ENCODE measurements at places on chromosomes 5 and 9.

DNA sequence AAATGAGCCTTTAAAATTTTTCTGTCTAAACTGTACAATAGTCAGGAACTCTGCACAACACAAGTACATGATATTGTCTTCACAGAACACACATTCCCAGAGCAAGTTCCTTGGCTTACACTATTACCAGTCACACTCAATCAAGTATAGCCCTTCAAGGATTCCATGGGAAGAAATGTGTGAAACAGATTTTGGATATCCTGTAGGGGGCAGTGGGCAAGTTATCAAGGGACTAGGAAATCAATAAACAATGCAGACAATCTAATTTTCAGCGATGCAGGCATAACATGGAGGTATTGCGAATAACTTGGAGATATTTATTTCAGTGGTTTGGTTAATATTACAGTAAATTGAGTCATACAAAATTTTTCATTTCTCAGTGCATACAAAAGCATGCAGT, 1171.5 kb upstream of the NUDT12 start:
- no peak for DNase-seq

GRCh38 chr9:107898761-107899160, 409.2 kb upstream of the KLF4 start:
- DNase-seq: no peak

DNA sequence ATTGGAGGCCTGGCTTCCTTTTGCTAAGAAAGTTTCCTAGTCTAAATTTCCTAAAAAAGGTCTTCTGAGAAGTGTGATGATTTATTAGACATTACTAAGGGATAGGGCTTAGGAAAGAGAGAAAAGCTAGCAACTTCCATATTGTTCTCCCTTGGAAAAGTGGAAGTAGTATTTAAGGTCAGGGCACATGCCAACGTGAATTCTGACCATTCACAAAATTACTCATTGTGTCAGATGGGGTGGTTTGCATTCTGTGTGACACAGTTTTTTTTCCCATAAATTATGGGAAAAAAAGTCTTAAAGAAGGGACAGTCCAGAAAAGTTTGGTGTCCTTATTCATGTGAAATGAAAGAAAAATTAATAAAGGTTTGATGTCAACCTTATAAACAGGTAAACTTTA, 110.0 kb upstream of the ARRDC3 start:
- no peak for DNase-seq

- DNase-seq: no peak
Measured at GRCh38 chr9:114908104-114908622, 22.2 kb downstream of the TNFSF8 start.

- no peak for DNase-seq
Measured at GRCh38 chr5:146055432-146055831, 49.9 kb downstream of the PLAC8L1 start.

- DNase-seq: no peak
Measured at GRCh38 chr5:90022711-90023053, 386.9 kb downstream of the CETN3 start.

DNA sequence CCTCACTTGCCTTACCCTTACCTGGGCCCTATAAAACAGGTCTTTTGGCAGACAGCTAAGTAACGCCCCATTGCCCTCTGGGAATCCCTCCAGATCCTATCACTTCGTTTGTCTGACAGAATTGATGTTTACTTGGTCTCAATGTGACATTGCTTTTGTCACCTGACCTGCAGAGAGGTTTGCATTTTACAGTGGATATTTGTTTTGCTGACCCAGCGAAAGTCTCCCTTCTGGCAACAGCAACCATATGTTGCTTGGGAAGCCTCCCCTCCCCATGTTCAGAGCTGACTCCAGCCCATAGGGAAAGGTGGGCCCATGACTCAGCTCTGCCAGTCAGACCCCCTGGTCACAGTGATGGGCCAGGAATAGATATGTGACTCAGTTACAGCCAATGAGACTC, 54.0 kb upstream of the LARP1 start:
- no peak for DNase-seq

- DNase-seq: peak; percentile 48
Measured at GRCh38 chr5:134525683-134526482, 413 bp downstream of the JADE2 start.

DNA sequence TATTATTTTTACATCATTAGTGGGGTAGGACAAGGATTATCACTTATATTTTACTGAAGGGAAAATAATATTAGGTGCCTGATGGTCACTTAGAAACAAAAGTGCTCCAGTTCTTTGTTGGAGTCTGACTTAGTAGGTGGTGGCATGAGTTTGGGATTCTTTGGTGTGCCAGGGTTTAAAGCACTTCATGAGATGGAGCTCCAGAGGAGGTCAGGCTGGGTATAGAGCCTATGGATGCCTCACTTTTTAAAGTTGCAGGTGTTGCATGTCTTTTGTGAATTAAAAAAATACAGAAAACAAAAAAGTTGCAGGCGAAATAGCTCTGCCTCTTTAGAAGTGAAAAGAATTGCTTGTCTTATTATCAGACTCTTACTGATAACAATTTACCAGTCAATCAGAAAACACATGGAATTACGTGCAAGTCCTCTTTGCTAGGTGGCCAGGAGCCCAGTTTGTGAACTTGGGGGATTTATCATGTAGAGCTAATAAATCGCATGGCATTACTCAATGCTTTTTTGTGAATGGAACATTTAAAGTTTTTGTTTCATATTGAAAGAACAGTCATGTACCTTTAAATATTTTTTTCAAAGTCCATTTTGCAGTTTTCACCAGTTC, 1.6 kb downstream of the ITK start:
- DNase-seq: no peak

DNA sequence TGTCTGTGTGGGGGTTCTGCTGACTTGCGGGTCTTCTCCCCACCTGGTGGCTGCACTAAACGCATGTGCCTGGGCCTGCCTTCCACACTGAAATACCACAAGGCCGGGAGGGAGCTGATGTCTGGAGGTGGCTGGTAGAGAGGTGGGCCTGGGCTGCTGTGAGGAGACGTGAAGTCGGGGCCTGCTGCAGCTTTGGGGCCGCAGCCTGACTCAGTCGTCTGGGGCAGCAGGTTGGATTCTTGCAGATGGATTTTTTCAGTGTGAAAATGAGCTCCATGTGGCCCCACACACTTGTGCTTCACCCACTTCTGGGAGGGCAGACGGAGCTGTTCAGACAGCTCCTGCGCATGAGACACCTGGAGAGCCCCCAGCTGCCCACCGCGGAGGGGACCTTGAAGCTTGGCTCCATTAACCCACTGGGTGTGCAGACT, 29.3 kb downstream of the COL5A1 start:
- no peak for DNase-seq

DNA sequence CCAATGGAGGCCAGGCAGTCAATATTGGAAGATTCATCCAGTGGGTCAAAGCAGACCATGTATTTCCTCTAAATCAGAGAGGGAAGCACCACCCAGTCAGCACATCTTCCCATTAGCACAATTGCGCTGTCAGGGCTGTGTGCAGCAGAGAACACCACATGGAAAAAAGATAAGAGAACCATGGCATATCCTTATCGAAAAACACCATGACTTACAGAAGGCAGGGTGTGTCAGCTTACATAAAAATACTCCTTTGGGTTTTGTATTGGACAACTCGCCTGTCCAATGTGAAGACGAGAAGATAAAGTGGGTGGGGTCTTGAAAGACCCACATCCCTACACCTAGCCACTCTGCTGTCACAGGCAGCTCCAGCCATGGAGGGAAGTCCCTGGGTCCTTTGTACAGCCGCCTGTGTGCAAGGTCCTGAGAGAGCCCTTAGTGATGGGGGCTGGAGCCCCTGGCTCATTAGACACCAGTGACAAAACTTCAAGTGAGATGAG, 71.9 kb upstream of the SPATA31E1 start:
- no peak for DNase-seq

- DNase-seq: no peak
Measured at GRCh38 chr9:133322701-133323100, 13.3 kb downstream of the SURF6 start.

GRCh38 chr9:3246241-3246640, 279.6 kb downstream of the RFX3 start:
- no peak for DNase-seq

DNA sequence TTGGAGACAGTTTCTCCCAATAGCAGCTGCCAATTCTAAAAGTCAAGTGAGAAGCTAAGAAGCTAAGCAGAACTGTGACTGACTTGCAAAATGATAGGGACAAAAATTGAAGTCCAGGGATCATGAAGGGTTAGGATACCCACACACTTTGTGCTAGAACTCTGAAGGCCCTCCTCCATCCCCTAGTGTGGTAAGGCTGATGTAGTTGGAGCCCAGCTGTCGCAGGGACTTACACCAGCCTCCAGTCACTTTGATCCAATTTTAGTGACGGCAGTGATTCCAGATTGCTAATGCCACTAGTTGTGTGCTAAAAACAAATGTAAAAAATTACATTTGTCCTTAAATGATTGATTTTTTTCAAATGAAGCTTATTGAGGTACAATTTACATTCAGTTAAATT, 742.7 kb upstream of the ZNF608 start:
- no peak for DNase-seq

DNA sequence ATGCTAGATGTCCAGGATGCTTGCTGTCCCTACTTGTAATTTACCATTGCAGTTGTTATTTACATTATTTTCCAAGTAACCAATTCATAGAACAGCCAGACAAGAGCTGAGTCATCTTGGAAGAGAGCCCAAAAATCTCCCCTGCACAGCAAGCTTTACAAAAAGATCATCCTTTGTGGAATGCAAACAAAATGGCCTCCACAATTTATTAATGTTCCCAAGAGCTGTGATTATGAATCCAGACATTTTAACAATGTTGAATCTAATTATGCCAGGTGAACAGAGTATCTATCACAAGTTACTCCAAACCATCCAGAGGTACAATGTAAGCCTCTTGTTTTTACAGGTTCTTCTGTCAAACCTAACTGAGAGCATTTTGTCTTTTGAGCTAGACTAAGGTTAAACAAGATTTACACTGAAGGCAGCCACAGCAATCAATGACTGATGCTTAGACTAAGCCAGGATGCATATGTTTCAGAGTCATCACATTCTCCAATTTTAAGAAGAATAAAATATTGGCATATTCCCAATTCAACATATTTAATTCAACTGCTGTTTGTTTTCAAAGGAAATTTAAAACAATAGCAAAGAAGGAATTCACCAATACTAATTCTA, 95.3 kb upstream of the SLC12A2 start:
- no peak for DNase-seq

DNA sequence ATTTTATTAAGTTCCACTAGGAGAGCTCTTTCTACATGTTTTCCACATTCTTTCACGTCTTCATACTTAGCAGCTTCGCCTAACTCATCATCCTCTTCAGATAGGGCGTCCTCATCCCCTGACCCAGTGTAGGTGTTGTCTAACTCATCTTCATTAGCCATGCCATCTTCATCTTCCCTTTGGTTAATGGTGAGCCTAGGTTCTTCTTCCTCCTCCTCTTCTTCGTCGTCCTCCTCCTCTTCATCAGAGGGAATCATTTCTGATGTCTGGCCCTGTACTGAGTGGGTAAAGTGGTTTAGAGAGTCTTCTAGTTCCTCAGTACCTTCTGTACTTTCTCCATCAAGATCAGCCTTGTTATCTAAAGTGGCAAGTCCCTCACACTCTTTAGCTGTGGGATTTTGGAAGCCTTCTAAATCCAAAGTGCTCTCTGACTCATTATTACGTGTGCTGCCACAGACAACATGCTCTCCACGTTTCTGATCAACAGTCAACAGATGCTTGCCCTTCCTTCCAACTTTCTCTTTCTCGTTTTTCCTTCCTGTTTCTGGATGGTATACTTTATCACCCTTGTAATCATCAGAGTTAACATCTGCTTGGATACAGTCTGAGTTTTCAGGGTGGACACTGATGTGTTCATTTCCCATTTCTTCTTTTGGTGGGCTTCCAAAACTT, 31.1 kb downstream of the TUT7 start:
- DNase-seq: no peak

DNA sequence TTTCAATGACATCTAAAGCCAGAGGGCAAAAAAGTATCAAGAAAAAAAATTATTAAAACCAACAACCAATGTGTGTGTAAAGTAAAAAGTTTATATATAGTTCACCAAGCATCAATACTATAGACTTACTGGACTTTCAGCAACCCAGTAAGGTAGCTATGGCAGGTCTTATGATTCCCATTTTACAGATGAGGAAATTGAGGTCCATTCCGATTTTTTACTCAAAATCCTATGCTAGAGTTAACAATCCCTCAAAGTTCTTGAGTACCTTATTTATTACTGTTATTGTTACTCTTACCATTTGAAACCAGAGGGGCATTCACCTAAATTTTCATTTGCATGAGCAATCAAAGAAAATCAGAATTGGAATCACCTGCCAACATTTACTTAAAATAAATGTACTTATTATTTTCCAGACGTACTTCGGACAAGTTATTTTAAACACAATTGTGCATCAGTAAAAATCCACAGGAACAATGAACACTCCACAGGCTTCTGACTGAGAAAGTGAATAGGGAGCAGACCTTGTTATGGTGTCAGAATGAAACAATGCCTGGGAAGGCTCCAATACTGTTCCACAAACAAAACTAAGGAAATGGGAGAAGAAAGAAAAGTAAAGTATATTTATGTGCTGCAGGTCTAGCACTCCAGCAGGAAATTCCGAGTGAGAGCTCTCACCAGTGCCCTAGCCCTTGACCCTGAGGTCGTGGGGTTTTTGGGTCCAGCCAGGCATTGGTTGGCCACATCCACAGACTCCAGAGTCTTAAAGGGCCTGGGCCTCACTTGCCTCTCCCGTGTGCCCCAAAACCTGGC, 229.9 kb downstream of the PIK3R1 start:
- DNase-seq: no peak

DNA sequence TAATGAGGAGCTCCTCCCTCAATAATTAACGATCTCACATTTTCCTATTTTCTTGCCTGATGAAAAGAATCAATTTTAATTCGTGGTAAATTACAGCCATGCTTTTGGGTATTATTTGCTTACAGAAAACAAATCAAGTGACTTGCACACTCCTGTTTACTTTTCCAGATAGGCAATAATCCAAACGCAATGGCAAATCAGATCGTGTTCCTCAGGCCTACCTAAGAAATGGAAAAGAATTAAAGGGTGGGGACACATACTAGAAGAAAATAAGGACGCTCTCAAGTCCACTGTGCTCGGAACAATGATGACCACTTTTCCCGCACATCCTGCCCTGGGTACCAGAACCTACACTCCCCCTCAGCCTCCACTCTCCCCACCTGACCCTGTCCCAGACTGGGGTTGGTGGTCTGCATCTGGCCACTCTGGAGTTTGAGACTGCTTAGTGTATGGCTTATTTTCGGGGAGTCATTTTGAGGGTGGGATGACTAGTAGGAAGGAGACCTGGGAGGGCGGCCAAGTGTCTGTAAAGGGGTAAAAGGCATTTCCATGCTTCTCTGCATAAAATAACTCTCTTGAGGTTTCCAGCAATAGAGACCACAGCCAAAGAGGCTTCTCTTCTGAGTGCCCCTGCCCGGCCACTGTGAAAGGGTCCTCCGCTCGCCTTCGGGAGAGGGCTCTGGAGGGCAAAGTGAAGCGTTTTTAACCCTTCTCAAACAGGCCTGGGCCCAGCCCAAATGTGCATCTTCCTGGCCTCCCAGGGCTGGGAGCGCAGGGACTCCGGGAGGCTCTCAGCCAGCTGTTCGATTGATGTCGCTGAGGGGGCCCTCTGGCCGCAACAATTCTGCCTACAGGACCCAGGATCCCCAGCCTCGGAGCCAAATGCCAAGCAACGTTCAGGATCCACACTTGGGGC, 4.5 kb upstream of the OTP start:
- DNase-seq: no peak

- no peak for DNase-seq
Measured at GRCh38 chr9:23855873-23856604, 30.0 kb upstream of the ELAVL2 start.
